Stimulated activated CD4-positive, alpha-beta T cell treated with anti-CD3 and anti-CD28 coated beads, Interleukin-15, amount 100 ng/mL, for 24 hours (primary cell): ENCODE measurements at places on chromosomes 16 and 17.

DNA sequence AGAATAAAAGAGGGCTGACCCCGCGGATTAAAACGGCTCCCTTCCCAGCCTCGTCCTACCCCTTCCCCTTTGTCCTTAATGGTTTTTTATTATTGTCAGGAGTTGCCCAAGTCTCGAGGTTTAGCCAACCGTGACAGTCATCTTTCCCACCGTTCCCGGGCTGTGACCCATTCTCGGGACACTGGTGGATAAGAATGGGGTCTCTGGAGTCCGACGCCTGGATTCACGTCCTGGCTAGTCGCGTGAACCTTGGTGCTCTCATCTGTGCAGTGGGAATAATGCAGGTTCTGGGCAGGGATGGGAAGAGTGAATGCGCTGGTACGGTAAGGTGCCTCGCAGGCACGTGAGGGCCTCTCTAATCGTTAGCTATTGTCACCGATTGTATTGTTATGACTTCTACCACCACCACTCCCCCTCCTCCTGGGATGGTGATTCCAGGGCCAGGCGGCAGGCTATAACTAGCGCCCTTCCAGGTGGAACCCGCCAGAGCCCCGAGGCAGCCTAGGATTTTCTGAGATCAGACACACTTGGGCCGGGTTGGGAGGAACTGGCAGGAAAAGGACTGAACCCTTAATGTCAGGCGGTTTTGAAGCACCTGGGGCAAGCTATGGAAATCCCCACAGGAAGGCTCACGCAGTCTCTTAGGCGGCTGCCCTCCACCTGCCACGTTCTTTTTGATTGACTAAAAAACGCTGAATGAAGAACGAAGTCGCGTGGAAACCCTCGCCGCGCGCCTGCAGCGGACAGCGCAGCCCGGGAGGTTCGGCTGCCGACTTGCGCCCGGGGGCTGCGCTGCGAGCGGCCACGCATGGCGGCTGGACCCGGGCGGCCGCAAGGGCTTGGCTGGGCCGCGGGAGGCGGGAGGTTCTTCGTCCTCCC lies 2.7 kb downstream of the HS3ST3B1 start:
- peak; percentile 40 for DNase-seq

GRCh38 chr16:68298312-68298711 lies 12.4 kb downstream of the SLC7A6OS start:
- no peak for DNase-seq

DNA sequence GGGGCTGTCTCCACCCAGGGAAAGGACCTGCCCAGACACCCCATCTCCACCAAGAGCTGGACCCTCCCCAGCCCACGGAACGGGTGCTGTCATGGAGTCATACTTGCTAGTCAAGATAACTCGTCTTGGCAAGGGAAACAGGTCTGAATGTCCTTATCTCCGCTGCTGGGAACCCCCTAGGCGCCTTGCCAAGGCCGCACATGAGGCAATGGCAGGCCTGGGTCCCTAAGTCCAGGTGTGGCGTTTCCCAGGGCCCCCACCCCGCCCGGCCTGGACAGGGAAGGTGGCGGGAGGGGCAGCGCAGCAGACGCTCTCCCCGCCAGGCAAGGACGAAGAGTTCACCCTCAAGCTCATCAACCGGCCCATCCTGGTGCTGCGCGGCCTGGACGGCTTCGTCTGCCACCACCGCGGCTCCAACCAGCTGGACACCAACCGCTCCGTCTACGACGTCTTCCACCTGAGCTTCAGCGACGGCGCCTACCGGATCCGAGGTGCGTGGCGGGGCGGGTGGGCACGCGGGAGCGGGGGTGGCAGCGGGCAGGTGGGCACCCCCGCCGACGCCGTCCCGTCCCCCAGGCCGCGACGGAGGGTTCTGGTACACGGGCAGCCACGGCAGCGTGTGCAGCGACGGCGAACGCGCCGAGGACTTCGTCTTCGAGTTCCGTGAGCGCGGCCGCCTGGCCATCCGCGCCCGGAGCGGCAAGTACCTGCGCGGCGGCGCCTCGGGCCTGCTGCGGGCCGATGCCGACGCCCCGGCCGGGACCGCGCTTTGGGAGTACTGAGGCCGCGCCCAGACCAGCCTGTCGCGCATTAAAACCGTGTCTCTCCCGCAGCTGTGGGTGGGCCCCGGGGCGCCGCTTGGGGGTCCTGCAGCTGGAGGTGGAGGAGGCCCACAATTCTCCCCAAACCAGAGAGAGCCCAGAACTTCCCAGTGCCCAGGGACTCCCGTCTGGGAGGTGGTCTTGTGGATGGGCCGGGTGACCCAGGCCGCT lies 8.4 kb downstream of the FSCN2 start:
- peak; percentile 35 for DNase-seq

DNA sequence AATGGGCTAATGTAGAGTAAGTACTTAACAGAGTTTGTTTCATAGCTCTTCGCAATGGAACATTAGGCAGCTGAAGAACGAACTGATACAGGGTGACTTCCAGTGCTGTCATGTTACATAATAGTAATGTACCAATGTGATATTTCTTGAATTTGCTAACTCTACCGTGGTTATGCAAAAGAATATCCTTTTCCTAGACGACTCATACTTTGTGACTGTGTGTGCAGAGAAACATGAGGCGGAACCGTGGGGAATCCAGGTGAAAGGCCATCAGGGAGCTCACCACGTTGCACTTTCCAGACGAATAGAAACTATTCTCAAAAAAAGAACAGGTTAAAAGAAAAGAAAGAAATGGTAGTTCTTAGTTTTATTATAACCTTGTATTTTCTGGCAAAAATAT lies 13.2 kb downstream of the NOB1 start:
- DNase-seq: no peak

DNA sequence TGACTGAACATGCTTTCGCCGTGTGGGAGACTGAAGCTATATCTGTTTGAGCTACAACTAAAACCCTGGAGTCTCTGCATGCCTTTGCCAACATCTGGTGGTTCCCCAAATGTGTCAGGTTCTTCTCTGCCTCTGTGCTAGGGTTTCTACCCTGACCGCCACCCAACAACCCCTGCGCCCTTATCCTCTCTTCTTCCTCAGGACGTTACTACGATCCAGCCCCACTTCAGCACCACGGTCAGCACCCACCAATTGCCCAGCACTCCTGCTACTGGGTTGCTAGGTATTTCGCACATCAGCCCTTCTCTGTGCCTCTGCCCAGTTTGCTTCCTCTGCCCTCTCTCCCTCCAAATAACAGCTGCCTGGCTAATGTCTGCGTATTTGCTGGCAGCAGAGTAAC lies 106.3 kb upstream of the HSBP1 start:
- peak; percentile 26 for DNase-seq

DNA sequence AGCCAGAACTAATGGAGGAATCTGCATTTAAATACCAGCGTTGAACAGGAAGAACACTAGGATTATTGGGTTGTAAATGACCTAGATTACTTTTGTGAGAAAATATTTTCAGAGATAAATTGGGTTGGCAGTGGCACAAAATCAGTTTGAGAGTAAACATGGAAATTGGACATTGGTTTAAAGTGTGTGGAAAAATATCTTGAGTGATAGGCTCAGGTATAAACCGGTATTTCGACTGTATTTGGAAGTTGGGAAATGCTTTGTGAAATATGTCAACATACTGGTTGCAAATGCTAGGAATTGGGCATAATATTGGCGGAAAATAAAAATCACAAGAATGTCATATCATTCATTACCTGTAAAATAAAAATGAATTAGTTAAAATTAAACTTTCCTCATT lies 15.1 kb downstream of the PRKAR1A start:
- no peak for DNase-seq

GRCh38 chr16:85398688-85399582 lies 214.2 kb upstream of the GSE1 start:
- no peak for DNase-seq

GRCh38 chr17:18117533-18117932 lies 9.0 kb downstream of the MYO15A start:
- no peak for DNase-seq

GRCh38 chr16:1150511-1150982 lies 2.4 kb upstream of the CACNA1H start:
- DNase-seq: peak; percentile 52

DNA sequence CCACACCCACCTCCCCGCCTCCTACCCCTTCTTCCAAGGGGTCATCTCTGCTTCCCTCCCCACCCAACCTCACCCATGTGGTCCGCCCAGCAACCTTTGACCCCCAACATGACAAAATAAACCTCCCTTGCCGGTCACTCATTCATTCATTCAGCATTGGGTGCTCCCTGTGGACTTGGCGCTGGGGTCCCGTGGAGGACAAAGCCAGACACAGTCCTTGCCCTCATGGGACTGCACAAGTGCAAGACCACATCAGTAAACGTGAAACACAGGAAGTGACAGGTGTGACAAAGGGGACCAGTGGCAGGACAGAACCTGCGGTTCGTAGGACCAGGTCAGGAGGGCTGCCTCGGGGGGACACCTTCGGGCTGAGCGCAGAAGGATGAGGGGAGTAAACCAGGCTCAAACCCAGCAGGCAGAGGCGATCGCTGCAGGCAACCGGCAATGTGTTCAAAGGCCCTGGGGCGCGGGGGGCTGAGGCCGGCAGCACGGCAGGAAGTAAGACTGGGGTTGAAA lies 185.4 kb downstream of the SEC14L1 start:
- peak; percentile 40 for DNase-seq

GRCh38 chr17:30549864-30550511 lies 72.8 kb downstream of the GOSR1 start:
- no peak for DNase-seq

GRCh38 chr17:72560303-72561247 lies 439.8 kb downstream of the SOX9 start:
- peak; percentile 40 for DNase-seq

GRCh38 chr16:68281368-68282063 lies 17.2 kb downstream of the SLC7A6 start:
- DNase-seq: peak; percentile 27

- DNase-seq: no peak
Observed at GRCh38 chr16:87451563-87452210, 41.1 kb downstream of the ZCCHC14 start.
